ENCODE measurements at places on chromosomes 1 and 21.

- no peak for DNase-seq
These were observed 70.8 kb upstream of the TENT5C start for GRCh38 chr1:117534995-117535467.

DNA sequence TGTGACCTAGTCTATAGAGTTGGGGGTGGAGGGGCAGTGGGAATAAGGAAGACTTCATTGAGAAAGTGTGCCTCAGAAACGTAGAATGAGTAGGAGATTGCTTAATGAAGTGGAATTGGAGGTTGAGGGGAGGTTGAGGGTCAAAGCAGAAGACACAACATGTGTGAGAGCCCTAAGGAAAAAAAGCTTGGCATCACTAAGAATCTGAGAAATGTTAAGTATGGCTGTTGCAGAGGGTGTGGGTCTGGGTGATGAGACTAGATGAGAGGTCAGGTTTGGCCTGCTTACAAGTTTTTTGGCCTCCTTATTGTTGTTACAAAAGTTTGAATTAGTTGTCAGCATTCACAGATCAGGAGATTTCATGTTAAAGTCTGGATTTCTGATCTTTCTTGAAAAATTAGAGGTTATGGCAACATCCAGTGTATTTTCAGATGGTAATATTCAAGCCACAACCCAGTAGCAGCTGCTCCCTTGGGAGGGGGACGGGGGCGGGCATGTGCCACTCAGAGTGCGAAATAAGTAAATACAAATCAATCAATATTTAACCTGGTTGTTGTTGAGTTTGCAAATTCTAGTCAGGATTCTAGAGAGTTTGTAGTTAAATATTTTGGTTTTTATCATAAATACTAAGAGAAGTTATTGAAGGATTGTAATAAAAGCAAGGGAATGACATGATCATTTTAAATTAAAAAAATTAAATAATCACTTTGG, 4.3 kb downstream of the MAN1A2 start:
- no peak for DNase-seq

DNA sequence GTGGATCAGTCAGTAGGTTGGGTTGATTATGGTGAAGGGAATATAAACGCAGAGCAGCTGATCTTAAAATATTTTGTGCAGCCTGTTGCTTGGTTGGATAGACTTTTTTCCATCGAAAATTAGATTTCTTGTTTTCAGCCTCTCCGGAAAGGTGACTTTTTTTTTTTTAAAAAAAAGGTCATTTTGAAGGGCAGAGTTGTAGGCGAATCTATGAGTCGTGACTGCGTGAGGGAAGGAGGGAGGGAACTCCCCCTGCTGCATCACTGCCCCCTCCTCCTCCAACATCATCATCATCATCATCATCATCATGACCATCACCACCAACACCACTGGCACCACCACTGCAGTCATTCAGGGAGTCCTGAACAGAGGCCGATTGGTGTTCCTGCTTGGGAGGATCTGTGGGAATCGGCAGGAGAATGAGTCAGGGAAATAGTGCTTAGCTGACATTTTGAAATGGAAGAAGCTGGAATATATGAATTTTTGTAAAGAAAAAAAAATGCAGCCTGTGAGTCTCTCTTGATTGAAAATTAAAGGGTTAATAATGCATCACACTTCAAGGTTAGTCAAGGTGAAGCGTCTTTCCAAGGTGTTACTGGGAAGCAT, 1.2 kb downstream of the ATP1B1 start:
- no peak for DNase-seq

GRCh38 chr1:246081138-246081702, 425.9 kb downstream of the SMYD3 start:
- no peak for DNase-seq

DNA sequence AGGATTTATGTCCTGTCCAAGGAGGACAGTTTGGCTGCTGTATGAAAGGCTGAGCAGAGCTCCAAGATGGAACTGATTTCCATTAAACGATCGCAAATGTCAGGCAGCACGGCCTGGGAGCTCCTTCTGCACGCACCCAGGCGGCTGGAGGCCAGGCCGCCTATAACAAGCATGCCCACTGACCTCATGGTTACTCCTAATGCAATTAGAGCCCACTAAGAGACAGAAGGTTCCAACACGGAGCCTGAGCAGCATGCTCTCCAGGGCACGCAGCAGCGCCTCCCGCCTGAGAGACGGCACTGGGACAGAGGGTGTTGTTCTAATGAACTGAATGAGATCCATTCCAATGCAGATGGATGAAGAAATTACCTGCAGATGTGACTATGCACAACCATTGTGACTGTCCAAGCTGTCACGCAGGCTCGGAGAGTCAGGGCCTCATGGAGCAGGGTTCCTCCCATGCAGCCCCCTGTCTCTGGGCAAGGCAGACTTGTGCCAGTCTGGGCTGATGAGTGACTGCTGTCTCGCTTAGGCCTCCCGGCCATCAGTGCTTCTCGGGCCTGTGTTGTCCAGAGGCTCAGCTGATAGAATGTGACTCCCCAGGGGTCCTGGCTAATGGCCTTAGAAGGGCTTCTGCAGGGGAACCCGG, 25.2 kb upstream of the CDCA8 start:
- DNase-seq, result no peak

- DNase-seq, result no peak
These were observed 1.8 kb downstream of the PTBP2 start for GRCh38 chr1:96723377-96723776.

DNA sequence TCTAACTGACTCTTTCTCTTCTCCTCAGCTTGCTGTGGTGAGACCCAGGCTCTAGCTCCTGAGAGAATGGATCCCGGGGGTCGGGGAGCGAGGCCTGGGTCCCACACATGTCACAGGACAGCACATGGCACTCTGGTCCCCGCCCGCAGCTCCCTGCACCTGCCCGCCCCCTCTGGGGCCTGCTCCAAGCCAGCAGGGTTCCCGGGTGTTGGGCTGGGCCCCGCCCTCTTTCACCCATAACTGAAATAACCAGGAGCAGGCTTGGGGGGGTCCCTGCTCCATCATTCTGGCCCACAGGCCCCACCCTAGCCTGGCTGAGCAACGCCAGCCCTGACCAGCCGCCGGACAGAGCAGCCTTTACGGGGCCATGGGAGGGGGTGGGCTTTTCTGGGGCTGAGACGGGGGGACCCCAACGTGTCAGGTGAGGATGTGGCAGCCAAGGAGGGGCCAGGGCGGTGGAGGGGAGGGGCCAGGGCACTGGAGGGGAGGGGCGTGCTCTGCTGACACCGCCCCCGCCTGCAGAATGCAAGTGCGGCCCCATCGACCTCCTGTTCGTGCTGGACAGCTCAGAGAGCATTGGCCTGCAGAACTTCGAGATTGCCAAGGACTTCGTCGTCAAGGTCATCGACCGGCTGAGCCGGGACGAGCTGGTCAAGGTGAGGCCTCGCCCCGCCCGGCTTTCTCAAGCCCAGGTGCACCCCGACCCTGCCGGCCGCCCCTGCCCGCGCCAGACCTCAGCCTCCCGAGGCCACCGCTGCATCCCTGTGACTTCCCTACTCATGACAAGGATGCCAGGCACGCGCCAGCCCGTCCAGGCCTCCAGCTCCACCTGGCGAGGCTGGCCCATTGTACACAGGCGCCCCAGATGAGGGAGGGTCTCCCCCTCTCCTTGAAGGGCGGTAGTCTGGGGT, 19.4 kb downstream of the COL6A1 start:
- no peak for DNase-seq

DNA sequence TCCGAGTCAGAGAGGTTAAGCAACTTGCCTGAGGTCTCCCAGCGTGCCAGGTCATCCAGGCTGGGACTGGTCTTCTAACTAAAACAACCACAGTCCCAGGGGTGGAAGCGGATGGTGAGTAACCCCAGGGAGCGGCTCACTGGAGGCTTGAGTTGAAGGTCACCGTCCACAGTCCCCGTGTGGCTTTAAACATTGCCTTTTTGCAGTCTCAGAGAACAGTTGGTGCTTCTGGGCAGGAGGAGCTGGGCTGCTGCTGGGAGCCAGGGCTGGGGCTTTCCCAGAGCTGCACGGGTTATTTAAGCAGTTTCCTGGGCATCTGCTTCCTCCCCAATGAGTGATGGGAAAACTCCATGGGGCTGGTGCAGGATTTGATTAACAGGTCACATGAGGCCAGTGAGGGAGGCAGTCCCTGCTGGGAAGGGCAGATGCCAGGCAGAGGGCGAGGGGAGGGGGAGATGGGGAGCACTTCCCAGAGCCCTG, 12.3 kb downstream of the ARHGEF10L start:
- no peak for DNase-seq

GRCh38 chr1:186512698-186513457, 52.0 kb upstream of the PDC start:
- DNase-seq, result no peak

DNA sequence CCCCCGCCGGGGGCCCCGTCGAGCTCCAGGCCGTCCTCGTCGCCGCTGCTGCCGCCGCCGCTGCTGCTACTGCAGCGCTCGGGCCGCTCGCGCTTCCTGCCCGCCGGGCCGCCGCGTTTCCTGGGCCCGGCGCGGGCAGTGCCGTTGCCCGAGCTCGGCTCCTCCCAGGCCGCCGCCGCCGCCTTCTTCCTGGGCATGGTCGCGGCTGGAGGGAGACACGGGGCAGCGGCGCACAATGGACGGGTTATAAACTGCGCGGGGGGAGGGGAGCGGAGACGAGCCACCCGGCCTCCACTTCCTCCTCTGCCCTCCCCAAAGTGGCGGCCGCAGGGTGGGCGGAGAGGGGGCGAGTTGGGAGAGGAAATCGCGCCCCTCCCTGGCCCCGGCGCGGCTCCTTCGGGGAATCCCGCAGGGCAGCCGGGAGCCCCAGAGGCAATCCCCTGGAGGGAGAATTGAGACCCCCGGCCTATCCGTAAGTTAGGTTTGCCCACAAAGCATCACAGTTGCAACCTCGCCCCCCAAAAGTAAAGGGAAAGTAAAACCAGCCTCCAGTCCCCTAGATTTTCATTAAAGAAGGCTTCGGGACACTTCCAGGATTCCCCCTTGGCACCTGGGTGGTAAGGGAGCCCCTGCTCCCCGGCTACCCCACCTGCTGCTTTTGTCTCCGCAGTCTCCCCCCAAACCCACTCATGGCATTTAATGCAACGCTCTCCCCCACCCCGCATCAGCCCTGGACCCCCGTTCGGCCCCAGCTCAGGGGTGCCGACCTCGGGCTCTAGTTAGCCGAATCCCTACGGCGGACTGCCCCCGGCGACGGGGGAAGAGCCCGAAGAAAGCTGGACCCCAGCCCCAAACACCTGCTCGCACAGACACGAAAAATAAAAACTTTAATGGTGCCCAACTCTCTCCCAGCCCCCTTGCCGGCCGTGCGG, 893 bp downstream of the RCC2 start:
- DNase-seq, result no peak

DNA sequence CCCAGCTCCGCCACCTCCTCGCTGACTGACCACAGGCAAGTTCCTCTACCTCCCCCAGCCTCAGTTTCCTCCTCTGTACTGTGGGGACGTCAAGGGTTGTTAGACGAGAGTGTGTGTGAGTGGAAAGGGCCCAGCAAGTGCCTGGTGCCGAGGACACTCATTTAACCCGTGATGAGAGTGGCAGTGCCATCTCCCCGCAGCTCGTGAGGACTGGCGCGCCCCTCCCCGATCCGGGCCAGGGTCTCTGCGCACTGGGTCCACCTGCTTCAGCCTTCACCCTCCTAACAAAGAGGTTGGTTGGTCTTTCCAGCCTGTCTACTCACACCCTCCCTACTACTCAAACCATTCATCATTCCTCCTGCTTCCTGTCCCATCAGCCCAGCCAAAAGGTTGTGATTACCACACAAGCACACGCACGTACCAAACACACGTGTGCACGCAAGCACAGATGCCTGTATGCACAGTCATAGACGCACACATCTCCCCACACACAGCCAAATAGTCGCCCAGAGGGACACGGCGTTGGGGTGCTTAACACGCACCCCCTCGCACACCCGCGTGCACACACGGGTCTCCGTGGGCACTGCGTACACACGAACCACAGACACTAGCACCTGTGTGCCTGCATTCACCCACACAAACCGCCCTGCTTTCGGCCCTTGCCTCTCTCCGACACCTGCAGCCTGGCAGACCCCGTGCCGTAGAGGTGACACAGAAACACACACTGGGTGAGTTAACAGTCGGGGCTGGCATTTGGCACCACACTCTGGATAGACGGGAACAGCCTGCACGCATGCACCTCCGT, 39.3 kb downstream of the TAS1R2 start:
- no peak for DNase-seq

GRCh38 chr1:29478879-29479278, 242.6 kb downstream of the PTPRU start:
- no peak for DNase-seq

- DNase-seq, result no peak
These were observed 36.6 kb downstream of the DOP1B start for GRCh38 chr21:36193200-36193599.

DNA sequence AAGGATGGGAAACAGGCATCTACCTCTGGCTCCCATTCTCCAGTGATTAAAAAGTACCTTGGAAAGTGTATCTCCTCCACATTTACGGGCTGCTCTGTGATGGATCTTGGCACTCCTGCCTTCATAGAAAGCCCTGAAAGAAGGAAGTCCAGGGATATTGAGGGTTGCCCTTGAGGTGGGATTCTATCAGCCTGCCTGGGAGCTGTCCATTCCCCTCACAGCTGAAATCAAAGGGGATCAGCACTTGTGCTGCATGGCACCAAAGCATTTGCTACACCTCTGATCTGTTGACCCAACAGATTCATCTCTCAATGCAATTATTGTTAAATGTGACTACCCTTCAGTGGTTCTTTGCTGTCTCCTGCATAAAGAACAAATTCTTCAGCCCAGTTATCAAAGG, 442.0 kb upstream of the RUNX1 start:
- no peak for DNase-seq

DNA sequence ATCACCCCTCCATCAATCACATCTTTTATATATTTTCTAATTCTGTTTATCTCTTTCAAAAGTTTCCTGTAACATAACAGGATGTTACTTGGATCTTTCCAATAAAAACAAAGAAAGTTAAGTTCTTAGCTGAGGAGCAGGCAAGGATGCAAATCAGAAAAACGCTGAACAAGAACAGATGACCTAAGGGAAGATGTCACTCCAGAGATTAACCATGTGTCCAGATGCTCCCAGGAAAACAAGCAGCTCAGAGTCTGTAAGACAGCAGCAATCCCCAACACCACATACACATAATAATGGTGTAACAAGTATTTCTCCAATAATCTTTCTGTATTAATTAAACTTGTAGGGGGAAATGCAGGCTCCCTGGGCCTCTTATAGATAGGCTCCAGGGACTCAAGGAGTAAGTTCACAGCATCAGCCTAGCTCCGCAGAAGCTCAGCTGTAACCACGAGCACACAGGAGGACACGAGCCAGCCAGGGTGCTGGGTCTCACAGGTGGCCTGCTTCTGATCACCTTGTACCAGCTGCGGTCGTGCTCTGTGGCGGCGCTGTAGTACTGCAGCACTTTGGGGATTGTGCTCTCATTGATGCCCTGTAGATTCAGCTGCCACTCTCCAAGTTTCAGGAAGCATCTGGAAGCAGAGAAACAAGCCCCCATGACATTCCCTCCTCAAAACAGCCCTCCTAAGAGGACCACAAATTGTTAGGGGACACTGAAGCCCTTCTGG, 33.1 kb upstream of the EXOSC10 start:
- DNase-seq, result no peak

GRCh38 chr1:244515680-244516079, 54.6 kb downstream of the CATSPERE start:
- no peak for DNase-seq

All from activated CD8-positive, alpha-beta memory T cell treated with anti-CD3 and anti-CD28 coated beads for 1 hour (primary cell).